ENCODE measurements at places on chromosomes 3 and 15.
A peak's percentile ranks its signal among the peaks of the same experiment; 100 is the strongest.

DNA sequence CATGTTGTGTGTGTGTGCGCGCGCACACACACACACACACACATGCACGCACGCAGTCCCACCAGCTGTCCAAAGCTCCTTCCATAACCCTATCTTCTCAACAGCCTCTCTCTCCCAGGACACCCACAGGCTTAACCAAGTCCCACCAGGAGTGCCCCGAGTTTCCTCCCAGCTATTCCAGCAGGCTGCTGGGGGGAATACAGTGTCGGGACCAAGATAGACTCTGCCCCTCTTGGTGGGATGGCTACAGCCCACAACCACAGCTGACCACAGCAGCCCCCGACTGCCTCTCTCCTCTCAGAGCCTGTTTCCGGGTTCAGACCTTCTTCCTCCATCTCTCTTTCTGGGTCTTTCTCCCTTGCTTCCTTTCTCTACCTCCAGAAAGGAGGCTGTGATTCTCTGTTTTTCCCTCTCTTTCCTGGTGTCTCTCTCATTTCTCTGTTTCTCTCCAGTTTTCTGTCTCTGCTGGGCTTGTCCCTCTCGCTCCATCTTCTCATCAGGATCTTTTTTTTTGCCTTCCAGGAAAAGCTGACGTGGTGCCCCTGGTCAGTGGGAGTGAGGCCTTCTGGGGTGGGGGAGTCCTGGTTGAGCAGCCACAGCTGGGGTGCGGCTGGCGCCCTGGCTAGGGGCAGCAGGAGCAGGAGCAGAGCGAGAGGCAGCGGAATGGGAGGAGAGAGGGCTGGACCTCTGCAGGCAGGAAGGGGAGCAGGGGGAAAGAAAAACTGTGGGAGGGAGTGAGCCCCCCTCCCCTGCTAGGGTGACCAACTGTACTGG lies 3.3 kb upstream of the ISLR start:
- DNase-seq: peak; percentile 30

- no peak for DNase-seq
These were observed 28.5 kb downstream of the UBE2E1 start for GRCh38 chr3:23834082-23834870.

DNA sequence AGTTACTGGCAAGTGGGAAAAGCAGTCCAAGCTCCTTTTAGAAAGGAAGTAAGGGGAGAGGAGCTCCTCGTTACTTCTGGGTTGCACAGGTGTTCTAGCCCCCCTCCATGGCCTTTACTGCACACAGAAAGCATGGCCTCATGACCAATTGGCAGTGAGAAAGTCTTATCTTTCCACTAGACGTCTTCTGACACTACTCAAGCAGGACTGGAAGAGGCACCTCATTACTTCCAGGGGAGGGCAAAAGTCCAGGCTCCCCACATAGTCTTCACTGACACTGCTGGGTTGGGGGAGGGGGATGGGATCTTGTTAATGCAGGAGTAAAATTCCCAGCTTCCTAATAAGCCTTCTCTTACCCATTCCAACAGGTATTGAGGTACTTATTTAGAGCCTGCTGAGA lies 27.6 kb upstream of the TM2D3 start:
- DNase-seq: no peak

GRCh38 chr3:31903686-31904431 lies 77.2 kb downstream of the OSBPL10 start:
- DNase-seq: no peak

All from islet precursor cell (in vitro differentiated cells).